ENCODE measurements at places on chromosomes 5 and 9. TPM values are rescaled to one million over a fixed set of nuclear protein-coding genes. Genes with fewer than 3 reads are reported as not detected.

- DNase-seq = no peak
- no peaks in the 10 kb centered on the region for H3K27me3 ChIP-seq
- H3K36me3 ChIP-seq = peaks cover 33% of the 10 kb centered on the region
- no peak overlapping the region for H3K27ac ChIP-seq
- no peak overlapping the region for H3K4me3 ChIP-seq
Measured at GRCh38 chr9:21324047-21324446, 11.2 kb downstream of the KLHL9 start.

GRCh38 chr5:140181002-140181483 lies 6.1 kb downstream of the CYSTM1 start:
- no peaks in the 10 kb centered on the region for H3K4me1 ChIP-seq
- no peak overlapping the region for H3K4me3 ChIP-seq
- H3K36me3 ChIP-seq = no peaks in the 10 kb centered on the region
- H3K27me3 ChIP-seq = peaks cover 31% of the 10 kb centered on the region
- H3K27ac ChIP-seq = no peak overlapping the region
- no peak for DNase-seq

TMEM232 gene
- 3.0 TPM for total RNA-seq

SPAG8 gene
- total RNA-seq = 1.0 TPM
